ENCODE measurements at places on chromosomes 13 and 19.

- no peak for DNase-seq
Observed at GRCh38 chr13:95787356-95788099, 110.6 kb downstream of the DNAJC3 start.

DNA sequence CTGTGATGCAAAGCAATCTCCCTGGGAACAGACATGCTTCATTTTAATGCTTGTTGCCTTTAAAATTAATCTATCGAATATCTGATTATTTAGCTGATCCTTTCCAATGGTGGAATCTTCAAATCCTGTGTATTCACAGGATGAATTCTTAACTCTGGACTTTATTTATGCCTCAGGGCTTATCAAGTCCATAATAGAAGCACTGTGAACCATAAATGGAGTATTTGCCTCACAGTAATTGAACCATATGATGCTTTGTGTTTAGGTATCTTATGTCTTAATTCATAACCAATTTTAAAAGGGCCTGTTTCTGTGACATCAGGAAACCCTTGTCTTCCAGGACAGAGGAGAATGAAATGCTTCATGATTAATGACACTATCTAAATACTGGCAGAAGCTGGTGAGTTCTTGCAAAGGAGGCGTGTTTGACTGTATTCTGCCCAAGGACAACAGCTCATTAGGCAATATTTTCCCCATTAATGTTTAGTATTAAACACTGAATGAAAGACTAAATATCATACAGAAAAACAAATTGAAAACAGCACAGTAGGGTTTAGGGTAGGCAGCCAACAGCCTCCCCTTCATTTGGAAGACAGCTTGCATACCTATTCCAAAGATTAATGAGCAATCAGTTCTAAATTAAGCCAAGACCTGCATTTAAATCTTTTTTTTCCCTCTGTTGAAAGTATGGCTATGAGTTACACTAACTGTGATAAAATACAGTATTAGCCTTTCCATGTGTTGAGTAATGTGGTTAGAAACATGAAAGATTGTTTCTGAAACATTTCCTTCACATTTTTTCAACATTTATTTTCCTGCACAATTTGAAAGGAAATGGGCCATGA is 709.4 kb downstream of the PCDH9 start:
- no peak for DNase-seq

GRCh38 chr19:4083677-4084546 is 17.2 kb upstream of the ZBTB7A start:
- DNase-seq = no peak

- peak; percentile 43 for DNase-seq
Observed at GRCh38 chr19:47232422-47233211, 1.6 kb upstream of the BBC3 start.

GRCh38 chr13:42876270-42876714 is 94.9 kb downstream of the FAM216B start:
- DNase-seq = no peak

DNA sequence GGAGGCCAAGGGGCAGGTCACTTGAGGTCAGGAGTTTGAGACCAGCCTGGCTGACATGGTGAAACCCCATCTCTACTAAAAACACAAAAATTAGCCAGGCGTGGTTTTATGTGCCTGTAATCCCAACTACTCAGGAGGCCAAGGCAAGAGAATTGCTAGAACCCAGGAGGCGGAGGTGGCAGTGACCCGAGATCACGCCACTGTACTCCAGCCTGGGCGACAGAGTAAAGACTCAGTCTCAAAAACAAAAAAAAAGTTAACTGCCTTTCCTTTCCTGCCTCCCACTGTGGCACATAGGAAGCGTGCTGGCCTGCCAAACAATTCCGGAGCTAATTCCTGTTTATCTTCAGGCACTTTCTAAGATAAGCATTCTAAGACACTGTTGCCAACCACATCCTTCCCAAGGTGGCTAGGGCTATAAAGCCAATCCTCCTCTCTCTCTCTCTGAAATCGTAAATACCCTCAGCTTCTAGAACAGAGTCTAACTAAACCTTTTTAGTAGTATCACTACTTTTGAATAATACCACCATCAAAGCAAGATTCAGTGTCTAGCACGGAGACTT is 21.6 kb downstream of the SLC25A30 start:
- no peak for DNase-seq

DNA sequence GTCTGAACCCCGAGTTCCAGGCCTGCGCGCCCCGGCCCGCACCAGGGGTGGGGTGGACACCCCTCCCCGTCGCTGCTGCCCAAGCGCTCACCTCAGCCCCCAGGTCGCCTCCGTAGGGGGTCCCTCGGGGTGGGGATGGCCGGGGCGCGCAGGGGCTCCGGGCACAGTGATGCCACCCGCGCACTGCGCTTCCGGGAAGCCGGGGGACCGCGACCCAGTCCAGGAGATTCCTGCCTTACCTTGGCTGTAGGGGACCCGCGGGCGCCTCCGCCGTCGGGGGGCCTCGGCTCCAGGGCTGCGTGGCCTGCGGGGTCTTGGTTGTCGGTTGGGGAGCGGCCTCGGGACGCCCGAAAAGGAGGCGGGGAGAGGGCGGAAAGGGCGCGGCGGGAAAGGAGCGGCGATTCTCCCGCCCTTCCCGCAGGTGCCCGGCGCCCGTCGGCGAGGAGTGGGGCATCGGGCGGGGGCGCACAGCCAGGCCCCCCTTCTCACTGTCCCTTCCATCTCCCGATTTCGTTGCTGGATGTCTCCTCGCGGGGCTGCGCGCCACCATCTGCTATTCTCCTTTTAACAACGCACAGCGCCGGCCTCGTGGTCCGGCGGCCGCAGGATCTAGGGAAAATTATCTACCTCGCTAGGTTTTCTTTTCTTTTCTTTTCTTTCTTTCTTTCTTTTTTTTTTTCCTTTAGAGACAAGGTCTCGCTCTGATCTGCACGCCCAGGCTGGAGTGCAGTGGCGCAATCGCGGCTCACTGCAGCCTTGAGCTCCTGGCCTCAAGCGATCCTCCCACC is at the start of gene KEAP1:
Gene KEAP1, minus strand, starts transcription at position 355 of the 788 bp plus-strand sequence. CDS start 3,323 bp downstream, outside the sequence.
- no peak for DNase-seq

Data from brain microvascular endothelial cell (primary cell).